ENCODE measurements at places on chromosomes 2 and 18.
A peak's percentile ranks its signal among the peaks of the same experiment; 100 is the strongest.

DNA sequence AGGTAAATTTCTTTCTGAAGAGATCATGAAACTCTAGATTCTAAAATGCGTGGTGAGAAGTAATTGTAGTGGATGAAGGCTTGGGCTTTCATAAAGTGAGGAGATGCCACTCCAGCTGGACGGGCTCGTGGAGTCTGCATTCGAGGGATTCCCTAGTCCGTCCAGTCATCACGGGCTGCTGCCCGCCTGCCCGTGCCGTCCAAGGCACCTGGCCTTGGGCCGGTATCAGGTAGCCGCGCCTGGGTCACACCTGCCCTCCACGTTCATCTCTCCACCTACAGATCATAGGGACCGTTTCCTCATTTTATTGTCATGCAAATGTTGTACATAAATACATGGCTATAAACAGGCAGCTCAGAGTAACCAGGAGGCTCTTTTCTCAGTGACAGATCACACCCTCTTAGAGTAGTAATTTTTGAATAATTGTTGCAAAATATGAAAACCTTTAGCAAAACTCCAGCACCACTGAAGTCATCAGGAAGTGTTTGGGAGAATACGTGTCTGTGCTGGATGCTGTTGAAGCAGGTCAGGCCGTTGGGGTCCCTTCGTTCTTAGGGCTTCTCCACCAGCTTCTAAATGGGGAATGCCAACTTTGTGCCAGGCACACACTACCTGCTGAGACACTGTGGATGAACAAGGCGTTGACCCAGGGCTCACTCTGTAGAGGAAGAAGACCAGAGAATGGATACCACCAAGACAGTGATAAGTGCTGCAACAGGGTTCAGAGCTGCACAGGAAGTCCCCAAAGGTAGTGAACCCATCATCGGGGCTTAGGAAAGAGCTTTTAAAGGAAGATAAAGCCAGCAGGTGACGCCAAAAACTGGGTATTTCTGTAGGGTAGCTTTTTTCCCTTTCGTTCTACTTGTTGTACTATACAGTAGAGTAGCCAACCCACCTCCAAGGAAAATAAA is 112.5 kb downstream of the FAM210A start:
- no peak for DNase-seq

GRCh38 chr2:239073270-239073669 is 225.4 kb downstream of the TWIST2 start:
- no peak for DNase-seq

- DNase-seq, result no peak
These were observed 60.7 kb downstream of the ANKRD62 start for GRCh38 chr18:12154361-12154760.

- no peak for DNase-seq
These were observed 223.4 kb downstream of the WDPCP start for GRCh38 chr2:63364866-63365265.

DNA sequence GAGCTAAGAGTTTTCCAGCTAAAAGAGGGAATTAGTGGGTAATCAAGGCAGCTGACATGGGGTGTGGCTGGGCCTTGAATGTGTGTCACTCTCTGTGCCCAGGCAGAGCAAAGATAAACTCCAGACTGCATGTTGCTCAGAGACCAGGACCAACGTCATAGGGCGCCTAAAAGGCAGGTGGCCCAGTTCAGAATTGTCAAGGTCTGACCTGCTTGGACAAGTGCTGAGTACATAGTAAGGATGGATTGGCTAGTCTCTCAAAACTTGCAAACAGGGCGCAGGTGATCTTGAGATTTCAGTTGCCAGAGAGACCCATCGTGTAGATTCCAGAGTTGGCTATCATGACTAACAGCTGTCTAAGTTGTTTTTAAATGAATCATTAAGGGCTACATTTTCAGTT is 19.0 kb downstream of the CLUL1 start:
- DNase-seq, result no peak

GRCh38 chr2:15159751-15160177 is 401.4 kb downstream of the NBAS start:
- no peak for DNase-seq

DNA sequence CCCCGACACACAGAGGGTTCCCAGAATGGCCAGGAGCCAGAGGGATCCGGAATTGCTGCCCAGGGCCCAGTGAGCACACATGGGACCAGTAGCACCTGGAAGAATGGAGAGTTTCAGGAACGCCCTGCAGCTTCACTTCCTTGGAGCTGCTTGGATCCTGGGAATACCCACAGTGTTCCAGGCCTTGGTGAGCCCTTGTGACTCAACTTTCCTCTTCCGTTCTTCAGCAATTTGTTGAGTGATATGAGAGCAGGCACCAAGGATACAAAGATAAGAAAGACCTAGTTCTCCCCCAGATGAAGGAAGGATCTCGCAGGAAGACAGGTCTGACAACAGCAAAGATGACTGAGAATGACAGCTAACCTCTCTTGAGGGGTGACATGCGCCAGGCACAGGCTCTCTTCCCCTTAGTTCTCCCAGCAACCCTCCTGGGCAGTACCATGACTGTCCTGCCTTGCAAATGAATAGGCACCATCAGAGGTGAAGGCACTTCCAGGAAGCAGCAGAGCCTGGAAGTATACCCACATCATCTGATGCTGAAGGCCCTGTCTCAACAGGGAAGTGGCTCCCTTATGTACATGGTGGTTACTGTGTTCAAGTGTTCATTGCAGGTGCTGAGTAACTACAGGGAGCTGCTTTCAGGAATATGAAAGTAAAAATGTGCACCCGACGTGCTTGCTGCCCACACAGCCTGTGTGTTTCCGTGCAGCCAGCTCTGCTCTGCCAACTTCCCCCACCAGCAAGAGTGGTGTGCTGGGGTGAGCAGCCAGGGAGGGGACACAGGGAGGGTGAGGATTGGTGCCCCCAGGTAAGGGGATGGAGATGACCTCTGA is 116.2 kb downstream of the STPG4 start:
- peak; percentile 11 for DNase-seq

- DNase-seq, result no peak
These were observed 96.5 kb downstream of the LYPD1 start for GRCh38 chr2:132573444-132574007.

GRCh38 chr2:229133155-229133772 is 137.8 kb downstream of the PID1 start:
- peak; percentile 48 for DNase-seq

DNA sequence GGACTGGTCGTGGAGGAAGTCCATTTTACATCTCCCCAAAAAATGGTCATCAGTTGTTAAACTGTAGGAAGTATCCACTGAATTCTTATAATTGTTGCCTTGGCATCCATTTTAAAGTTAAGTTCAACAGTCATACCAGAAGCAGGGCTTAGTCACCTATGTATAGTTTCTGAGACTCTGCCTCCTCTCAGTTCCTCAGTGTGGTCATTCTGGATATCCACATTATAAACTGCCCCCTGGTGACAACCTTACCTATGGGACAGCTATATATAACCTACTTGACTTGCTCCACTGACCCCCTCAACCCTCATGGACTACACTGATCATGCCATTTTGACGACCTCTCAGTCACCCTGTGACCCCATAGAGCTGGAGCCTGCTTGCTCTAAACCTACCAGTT is 617.0 kb downstream of the LRP1B start:
- no peak for DNase-seq

DNA sequence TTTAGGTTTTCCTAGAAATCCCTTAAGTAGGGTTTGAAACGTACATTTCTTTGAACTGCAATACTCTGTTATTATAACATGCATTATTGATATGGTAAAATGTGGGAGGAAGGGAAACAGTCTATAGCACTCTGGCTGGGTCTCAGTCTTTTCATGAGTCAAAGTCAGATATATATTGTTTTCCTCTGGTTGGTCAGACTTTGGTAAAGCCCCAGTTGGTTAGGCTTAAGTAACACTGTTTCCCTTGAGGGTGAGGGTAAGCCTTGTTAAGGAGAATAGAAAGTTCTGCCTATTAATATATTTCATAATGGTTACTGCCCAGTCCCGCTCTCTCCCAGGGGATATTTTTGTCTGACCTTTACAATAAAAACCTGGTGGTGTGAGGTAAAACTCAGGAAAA is 44.7 kb upstream of the TNP1 start:
- no peak for DNase-seq

DNA sequence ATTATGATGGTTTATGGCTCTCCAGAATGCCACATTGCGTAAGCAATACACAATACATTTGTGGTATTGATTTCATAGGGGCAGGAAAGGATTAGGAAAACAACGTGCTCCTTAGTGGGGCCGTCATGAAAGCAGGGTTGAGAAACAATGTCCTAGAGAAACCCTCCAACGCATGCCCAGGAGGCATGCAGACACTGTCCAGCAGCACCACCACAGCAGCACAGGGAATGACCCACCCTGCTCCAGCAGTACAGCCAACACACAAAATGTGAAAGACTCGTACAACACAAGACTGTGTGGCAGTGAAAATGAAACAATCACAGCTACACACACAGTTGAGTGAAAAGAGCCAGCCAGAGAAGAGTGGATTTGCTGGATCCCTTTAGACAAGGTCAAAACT is 66.3 kb downstream of the FAM168B start:
- no peak for DNase-seq

GRCh38 chr2:229768235-229768634 is 53.9 kb upstream of the DNER start:
- no peak for DNase-seq

DNA sequence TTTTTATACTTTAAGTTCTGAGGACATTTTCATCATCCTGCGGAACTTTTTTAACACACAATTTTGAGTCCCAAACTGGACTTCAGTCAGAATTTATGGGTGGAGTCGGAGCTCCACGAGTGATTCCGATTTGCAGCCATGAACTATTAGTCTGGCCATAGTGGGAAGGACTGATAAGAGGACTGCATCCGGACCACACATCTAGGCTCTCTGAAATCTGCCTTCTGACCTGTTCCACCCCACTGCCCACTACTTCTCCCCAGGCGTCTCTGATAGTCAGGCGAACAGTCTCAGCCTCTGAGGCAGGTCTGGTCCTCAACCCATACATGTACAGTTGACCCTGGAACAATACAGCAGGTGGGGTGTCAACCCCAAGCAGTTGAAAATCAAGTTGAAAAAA is 5.2 kb downstream of the MRPL35 start:
- no peak for DNase-seq

DNA sequence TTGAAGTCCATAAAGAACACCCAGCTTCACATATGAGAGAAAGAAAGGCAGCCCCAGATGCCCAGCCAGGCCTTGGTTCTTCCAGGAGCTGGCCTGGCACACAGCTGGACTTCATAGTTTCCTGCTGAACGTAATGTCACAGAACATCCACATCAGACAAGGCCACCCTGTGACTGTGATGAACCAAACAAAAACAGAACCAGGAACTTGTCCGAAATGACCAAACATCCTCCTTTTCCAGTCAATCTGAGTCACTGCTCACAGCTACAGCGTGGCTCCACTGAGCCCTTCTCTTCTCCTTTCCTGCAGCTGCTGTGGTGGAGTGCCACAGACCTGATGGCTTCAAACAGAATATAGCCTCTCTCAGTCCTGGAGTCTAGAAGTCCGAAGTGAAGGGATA is 45.4 kb upstream of the PAPOLG start:
- DNase-seq, result no peak

DNA sequence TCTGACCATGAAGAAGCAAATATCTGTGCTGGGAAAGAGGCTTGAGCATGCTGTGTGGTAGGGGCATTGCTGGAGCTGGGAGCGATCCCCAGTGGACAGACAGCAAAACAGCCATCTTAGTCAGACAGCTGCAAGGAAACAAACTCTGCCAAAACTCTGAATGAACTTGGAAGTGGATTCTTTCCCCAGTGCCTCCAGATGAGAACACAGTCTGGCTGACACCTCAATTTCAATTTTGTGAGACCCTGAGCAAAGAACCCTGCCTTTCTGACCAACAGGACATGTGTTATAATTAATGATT is 23.2 kb upstream of the FAP start:
- DNase-seq, result no peak

DNA sequence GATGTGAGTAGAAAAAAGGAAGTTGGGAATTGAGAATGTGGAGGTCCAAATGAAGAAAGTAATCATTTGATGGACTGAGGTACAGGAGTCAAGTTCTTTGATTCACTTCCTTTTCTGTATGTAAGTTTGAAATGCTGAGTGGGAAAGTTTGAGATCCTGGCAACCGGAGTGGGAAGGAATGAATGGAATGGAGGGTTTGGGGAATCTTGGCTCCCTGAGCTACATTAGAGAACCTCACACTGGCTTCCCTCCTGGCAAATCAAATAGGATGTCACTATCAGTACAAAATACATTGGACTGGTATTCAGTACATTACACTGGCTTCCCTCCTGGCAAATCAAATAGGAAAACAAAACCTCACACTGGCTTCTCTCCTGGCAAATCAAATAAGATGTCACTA is 9.8 kb upstream of the RNF138 start:
- DNase-seq, result no peak

GRCh38 chr2:223084873-223085272 is 32.9 kb downstream of the KCNE4 start:
- no peak for DNase-seq

DNA sequence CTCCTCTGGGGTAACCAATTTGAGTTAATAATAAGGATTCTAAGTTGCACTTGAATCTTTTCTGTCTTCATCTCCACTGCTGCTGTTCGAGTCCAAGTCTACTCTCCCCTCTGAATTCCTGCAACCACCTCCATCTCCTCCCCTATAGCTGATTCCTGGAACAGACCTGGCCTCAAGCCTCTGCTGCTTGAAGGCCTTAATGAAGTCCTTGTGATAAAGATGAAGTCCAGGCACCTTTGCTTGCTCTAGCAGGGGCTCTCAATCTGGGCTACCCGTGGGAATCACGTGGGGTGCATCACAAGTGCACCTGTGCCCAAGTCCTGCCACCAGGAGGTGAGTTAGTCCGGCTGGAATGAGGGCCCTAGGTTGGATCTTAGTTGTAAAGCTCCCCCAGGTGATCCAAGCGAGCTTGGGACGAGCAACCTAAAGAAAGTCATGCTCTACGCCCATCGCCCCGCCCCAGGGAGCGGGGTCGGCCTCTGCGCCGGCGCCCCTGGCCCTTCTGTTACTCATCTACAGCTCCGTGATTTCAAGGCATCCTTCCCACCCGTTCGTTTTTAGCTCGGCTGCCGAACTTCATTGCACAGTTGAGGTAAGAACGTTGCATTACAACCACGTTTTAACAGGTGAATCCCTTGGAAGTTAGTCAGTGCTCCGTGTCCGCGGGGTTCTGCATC is 905 bp upstream of the IAH1 start:
- no peak for DNase-seq

GRCh38 chr2:232422051-232422450 is 15.4 kb downstream of the ALPG start:
- no peak for DNase-seq

- no peak for DNase-seq
These were observed 148.7 kb downstream of the DYSF start for GRCh38 chr2:71602115-71602495.

GRCh38 chr2:2698182-2699120 is 367.4 kb upstream of the MYT1L start:
- no peak for DNase-seq

DNA sequence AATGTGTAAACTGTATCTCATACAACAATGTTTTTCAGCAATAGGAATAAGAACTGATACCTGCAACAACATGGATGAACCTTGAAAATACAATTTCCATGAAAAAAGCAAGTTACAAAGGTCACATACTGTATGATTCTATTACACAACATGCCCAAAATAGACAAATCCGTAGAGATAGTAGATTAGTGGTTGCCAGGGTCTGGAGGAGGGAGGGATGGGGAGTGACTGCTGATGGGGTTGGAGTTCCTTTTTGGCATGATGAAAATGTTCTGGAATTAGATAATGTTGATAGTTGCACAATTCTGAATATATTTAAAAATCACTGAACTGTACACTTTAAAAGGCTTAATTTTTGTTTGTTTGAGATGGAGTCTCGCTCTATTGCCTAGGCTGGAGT is 33.8 kb downstream of the UBXN4 start:
- DNase-seq, result no peak
